ENCODE measurements at places on chromosomes 7 and 10. TPM values are rescaled to one million over a fixed set of nuclear protein-coding genes. Genes with fewer than 3 reads are reported as not detected.

CHN2 gene
- polyA plus RNA-seq = 12.3 TPM

RNF133 gene
- polyA plus RNA-seq = 0.10 TPM

LRMDA gene
- polyA plus RNA-seq = 8.3 TPM

AQP1 gene
- 241 TPM for polyA plus RNA-seq

CNTNAP2 gene
- 7.5 TPM for polyA plus RNA-seq

LRRC18 gene
- polyA plus RNA-seq = not detected

AKR1C3 gene
- 54.6 TPM for polyA plus RNA-seq

MRM2 gene
- polyA plus RNA-seq = 31.3 TPM

NEBL gene
- 9.9 TPM for polyA plus RNA-seq

TMEM139 gene
- polyA plus RNA-seq = 9.1 TPM

ZNF467 gene
- polyA plus RNA-seq = 15.6 TPM

SLC16A9 gene
- 2.0 TPM for polyA plus RNA-seq

PPP1R3A gene
- polyA plus RNA-seq = not detected

ZNF479 gene
- polyA plus RNA-seq = not detected

LRGUK gene
- not detected for polyA plus RNA-seq

CALML3 gene
- not detected for polyA plus RNA-seq

MDH2 gene
- 236 TPM for polyA plus RNA-seq

ITIH5 gene
- 17.6 TPM for polyA plus RNA-seq

TMEM196 gene
- polyA plus RNA-seq = not detected

SEC61A2 gene
- polyA plus RNA-seq = 9.2 TPM

TEX47 gene
- polyA plus RNA-seq = not detected

RAB19 gene
- polyA plus RNA-seq = 0.72 TPM

TMEM176A gene
- polyA plus RNA-seq = 343 TPM

ZNF804B gene
- polyA plus RNA-seq = not detected

All from hepatocyte (in vitro differentiated cells).